ENCODE measurements at places on chromosomes 7 and 10.

- no peak for DNase-seq
Measured at GRCh38 chr10:100985336-100985735, 2.0 kb downstream of the MRPL43 start.

- peak; percentile 21 for DNase-seq
Measured at GRCh38 chr7:144489504-144489903, 86.0 kb upstream of the NOBOX start.

- no peak for DNase-seq
Measured at GRCh38 chr10:132590752-132591121, 53.1 kb downstream of the INPP5A start.

DNA sequence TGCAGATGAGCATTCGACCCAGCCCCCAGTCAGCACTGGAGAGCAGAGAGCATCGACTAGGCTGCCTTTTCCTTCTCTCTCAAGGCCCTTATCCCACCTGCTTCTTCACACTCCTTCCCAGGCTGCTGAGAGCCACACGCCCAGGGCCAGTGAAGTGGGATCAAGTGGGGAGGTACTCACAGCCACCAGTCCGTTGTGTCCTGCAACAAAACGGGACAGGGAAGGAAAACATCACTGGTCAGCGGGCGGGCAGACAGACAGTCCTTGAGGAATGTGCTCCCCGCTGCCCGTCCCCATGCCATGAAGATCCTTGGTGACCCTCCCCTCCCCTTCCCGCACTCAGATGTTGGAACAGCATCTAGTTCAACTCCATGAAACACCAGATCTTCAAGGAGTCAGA, 4.2 kb downstream of the PYROXD2 start:
- no peak for DNase-seq

GRCh38 chr7:157151626-157152339, 13.1 kb downstream of the UBE3C start:
- DNase-seq: peak; percentile 30

DNA sequence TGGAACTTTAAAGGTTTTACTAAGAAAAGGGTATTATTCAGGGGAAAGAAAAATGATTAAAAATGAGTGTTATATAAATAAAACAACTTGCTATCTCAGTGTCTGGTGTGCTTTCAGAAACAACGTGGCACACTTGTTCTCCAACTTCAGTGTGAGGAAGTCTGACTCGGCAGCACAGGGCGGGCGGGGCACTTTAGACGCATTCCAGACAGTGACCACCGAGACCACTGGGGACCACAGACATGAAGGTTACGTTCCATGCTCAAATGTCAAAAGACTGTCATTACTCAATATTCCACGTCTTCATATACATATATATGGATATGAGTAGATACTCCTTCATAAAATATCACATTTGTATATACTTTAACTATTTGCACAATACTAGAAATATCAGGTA, 87.0 kb downstream of the LARP4B start:
- no peak for DNase-seq

- no peak for DNase-seq
Measured at GRCh38 chr7:77248154-77248553, 48.5 kb upstream of the FGL2 start.

- no peak for DNase-seq
Measured at GRCh38 chr7:48360574-48360973, 189.3 kb downstream of the ABCA13 start.
